Activated T-cell treated with anti-CD3 and anti-CD28 coated beads, Interleukin-2, amount 50 U/mL, for 48 hours (primary cell): ENCODE measurements at places on chromosomes 3 and 15.
A peak's percentile ranks its signal among the peaks of the same experiment; 100 is the strongest.

DNA sequence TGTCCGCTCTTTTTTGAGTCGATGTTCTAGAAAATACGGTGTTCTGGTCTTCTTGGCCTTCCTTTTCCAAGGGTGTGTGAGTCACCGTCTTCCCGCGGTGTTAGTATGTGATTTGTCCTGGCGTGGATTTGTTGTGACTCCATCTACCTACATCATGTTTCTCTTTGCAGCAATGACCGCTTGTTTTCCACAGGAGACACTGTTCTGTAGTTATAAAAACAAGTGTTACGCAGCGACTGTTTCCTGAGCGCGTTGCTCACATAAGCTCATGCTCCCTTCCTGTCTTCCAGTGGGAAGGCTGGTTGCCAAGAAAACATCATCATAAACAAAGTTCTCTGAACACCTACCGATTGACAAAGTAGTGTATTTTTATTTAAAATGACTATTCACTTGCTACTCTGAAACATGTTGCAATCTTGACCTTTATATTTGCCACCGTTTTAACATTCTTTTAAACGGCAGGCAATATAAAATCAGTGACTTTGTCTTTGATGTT, 19.0 kb downstream of the USP13 start:
- DNase-seq, result no peak

DNA sequence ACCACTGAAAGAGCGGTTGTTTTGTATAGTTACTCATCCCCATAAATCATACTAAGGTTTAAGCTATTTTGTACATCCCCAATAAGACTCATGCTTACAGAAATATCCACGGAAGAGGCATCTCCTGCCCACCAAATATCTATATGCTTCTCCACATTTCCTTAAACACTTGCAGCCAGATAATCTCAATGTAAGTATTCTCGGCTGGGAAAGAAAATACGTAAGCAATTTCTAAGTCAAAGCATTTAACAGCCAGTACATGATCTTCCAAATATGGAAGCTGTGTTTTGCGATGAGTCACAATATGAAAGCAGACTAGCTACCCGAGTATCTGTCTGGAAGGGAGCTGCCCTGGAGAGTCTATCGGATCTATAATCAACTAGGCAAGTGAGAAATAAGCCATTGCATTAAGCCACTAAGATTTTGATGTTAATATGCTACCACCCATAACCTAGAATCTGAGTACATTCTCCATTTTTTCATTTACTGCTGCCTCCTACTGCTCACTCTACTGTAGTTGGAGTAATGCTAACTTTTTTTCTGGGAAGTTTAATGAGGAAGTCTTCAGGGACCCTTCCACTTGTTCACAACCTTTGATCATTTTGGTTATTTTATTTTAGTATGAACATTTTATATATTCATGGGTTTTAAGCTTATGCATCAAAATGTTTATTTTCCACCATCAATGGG, 26.9 kb upstream of the ZMAT3 start:
- no peak for DNase-seq

DNA sequence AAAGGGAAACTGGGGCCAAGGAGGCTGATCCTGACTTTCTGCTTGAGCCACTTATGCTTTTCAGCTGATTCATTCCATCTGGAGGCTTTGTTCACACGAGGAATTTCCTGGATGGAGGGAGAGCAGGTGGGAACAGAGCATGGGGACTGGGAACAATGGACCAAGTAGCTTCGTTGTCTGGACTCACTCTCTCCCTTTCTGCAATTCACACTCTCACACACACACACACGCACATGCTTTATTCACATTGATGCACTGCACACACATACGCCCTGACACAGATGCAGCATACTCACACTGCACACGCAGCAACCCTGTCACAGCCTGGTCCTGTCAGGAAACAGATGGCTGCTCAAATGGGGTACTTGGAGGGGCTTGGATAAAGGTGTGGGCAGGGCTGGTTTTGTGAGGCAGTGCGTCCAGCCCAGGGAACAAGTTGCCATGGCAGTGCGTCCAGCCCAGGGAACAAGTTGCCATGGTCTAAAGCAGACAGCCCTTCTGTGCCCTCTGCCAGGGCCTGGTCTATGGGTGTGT, 19.8 kb upstream of the CHCHD6 start:
- no peak for DNase-seq

DNA sequence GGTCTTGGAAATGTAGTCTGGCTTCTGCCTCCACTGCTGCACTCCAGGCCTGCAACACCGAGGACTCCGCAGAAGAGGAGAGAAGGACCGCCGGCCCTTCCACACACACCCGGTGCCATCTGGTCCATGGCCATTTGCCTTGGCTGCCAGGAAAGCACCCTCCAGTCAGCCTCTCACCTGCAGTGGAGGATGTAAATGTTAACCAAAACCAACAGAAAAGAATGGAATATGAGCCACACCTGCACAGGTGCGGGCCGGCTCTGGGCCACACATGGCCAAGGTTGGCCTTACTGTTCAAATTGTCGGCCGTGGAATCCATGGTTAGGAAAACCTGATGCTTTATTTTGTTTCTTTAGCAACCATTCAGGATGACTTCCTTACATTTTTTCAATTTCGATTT, 178.3 kb upstream of the C2CD4B start:
- no peak for DNase-seq

GRCh38 chr15:65869954-65870871, 922 bp downstream of the RAB11A start:
- peak; percentile 48 for DNase-seq

DNA sequence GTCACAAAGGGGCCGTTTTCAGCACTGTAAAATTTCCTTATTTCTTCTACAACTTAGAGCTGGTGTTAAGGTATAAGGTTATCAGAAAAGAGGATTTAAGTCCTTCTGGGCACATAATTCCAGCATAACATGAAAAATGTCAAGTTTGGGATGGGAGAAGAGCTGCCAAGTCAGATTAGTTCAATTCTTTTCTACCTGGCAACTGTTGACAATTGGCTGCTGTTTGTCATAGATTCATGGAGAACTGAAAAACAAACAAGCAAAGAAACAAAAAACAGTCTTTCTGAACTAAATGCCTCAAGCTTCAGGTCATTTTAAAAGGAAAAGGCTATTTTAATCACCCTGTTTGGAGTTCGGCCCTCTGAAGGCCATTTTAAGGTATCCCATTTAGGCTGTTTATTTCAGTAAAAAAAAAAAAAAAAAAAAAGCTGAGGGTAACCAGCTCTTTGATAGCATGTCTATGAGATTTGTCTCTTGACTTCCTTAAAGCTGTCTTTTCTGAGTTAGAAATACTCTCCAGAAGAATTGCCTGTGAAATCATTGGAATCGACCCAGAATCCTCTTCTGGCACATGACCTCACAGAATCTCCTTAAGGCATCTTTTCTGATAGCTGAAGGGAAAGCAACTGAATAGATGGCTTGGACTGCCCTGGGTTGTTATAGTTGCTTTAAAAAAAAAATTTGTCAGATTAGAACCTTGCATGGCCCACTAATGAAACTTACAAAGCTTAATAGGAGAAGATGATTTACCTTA, 173.3 kb downstream of the SEMA6D start:
- DNase-seq, result no peak

DNA sequence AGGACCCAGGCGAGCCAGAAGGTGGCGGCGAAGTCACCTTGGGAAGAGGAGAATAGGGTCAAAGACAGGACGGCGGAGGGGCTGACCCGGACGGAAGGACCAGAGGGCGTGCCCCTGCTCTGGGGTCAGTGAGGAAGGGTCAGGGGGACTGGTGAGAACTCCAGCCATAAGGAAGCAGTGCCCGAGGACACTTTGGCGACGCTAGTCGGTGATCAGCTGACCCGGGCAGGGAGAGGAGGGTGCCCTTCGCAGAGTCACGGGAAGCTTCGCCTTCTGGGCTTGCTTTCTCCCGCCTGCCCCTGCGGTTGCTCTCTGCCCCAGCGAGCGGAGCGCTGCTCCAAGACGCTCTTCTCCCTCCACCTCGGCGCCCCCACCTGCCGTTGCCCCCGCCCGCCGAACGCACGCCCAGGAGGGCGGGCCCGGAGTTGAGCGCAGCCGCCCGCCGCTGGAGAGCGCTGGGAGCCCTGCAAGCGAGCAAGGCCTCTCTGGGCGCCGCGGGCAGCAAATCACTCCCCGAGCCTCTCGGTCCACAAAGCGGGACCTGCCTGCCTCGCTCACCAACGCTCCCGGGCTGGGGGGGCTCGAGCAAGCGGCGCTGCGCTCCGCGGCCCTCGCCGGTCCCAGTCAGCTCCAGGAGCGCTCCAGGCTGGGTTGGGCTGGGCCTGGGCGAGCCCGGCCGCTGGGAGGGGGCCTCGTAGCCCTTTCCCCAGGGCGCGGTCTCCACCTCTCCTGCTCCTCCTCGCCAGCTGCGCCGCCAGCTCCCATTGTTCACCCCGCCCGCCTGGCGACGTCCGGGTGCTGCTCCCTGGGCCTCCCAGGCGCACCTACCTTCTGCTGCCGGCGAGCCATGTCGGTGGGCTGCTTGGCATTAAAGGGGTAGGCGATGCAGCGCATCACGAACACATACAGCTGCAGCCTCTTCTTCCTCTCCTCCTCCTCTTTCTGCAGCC, 1.2 kb downstream of the CADPS start:
- no peak for DNase-seq
